ENCODE measurements at places on chromosomes 6 and 20.

DNA sequence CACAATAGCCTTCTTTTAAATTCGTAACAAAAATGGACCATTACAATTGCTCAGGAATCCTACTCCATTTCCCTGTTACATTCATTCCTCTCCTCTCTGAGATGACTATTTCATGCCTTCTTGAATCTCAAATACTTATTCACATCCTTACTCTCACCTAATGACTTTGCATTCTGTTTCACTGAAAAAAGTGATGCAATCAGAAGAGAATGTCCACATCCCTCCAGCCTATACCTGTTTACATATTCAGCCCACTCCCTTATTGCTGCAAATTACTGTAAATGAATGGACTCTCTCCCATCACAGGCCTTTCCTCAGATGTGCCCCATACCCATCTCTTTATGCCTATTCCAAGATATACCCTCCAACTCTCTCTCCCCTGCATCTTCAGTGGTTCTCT lies 8.6 kb downstream of the TAAR1 start:
- DNase-seq: no peak

DNA sequence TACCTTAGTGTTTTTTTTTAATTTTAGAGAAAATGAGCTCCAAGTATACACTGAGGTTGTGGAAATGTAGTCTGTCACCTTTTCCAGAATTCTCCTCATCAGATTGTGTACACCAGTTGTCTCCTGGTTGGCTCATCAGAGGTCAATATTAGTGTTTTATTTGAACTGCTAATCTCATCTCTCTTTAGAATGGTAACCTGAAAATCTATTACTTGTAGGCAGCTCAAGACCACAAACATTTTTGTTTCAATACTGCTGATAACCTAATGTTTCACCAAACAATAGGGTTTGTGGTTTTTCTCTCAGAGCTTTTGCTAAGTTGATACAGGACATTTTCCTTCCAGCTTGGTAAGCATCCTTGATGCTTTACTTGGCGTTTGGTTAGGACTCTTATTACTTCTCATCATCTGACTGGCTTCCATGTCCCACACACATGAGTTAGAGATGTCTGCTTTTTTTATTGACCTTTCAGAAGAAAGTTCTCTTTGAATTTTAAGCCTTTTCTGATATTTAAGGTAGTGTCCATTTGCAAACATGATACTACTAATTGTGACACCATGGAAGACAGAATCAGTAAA lies 15.1 kb downstream of the ADGRG6 start:
- DNase-seq: no peak

GRCh38 chr20:63823691-63824311 lies 7.3 kb downstream of the ZBTB46 start:
- DNase-seq: no peak

DNA sequence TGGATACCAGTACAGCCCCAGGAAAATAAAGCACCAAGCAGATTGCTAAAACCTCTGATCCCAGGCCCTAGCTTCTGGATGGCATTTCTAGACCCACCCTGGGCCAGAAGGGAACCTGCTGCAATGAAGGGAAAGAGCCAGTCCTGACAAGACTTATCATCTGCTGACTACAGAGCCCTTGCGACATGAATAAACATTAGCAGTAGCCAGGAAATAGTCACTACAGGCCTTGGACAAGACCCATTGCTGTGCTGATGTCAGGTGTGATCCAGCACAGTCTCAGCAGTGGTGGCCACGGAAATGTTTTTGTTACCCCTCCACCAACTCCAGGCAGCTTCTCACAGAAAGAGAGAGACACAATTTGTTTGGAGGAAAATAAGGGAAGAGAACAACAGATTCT lies 399.3 kb downstream of the HAO1 start:
- DNase-seq: no peak

DNA sequence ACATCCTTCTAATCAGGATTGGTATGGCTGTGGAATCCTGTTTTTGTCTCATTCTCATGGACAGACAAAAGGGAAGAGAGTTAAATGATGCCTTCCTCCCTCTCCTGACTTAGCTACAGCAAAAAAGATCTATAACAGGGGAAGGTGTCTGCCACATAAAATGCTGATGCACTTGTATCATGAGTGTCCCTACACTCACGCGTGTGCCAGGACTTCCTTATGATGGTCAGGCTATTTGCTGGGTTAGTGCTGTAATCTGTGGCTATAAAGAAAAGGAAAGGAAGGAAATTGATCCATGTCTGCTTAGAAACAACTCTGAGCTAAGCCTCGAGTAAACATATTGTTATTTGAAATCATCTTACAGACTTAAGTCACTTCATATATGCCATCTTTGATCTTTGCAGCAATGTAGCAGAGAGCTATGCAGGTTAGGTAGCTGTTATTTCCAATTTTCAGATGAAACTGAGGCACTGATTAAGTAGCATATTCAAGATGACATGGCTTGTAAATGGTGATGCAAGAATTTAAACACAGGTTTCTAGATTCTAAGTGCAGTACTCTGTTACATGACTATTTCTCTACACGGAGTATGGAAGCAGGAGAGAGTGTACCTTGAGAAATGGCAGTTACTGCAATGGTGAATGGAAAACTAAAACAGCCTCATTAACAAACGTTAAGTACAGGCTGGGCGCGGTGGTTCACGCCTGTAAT lies 8.4 kb upstream of the DHX35 start:
- DNase-seq: no peak

- DNase-seq: no peak
Measured at GRCh38 chr6:155215906-155216305, 47.9 kb upstream of the CLDN20 start.

- no peak for DNase-seq
Measured at GRCh38 chr6:118652051-118652615, 742 bp upstream of the CEP85L start.

- DNase-seq: no peak
Measured at GRCh38 chr20:31430568-31431115, 9.8 kb upstream of the DEFB123 start.

GRCh38 chr6:50847890-50848594 lies 29.4 kb downstream of the TFAP2B start:
- no peak for DNase-seq

- no peak for DNase-seq
Measured at GRCh38 chr6:1747531-1747930, 137.8 kb downstream of the FOXC1 start.

GRCh38 chr6:85079761-85080160 lies 315.4 kb upstream of the TBX18 start:
- no peak for DNase-seq

- DNase-seq: no peak
Measured at GRCh38 chr20:32634041-32634805, 39.5 kb downstream of the C20orf203 start.

Measured in Kasumi-1 (cell line).